Sciatic nerve (tissue), 2 donors: ENCODE measurements at places on chromosomes 3 and 15.

- no peak for DNase-seq
Observed at GRCh38 chr3:55427739-55428138, 59.4 kb downstream of the WNT5A start.

GRCh38 chr3:82473864-82474541 lies 712.6 kb upstream of the GBE1 start:
- DNase-seq, result no peak

GRCh38 chr15:50872832-50873426 lies 35.6 kb upstream of the AP4E1 start:
- no peak for DNase-seq

DNA sequence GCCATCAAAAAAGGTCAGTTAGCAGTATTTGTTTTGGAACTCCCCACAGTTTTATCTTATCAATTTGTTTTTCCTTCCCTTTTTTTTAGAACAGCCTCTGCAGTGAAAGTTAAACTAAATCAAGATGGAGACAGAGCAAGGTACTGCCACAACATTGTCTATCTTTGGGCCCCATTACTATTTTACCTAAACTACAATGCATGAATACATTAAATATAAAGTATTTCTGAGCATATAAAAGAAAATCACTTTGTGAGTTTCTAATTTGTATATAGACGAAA lies 139.5 kb downstream of the MEIS2 start:
- no peak for DNase-seq

- DNase-seq, result no peak
Observed at GRCh38 chr3:24679429-24679828, 184.8 kb upstream of the THRB start.
